ENCODE measurements at places on chromosomes 3 and 15. TPM values are rescaled to one million over a fixed set of nuclear protein-coding genes. Genes with fewer than 3 reads are reported as not detected.

DNA sequence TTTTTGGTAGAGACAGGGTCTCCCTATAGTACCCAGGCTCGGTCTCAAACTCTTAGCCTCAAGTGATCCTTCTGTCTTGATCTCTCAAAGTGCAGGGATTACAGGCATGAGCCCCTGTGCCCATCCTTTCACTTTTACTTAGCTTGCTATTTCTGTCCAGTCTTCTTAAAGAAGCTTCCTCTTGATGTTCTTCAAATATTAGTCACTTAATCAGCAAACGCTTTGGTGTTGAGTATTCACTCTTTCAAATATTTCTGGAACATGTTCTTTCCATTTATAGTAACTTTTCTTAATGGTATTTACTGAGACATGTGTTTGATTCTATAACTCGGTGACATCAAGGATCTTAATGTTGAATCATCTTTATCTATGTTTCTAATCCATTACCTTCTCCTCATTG lies 122.1 kb downstream of the CNTN6 start:
- no peak for DNase-seq

GRCh38 chr3:34090876-34091275 lies 292.4 kb downstream of the PDCD6IP start:
- DNase-seq, result no peak

GRCh38 chr3:139654637-139655365 lies 23.0 kb downstream of the NMNAT3 start:
- DNase-seq, result no peak

- no peak for DNase-seq
Observed at GRCh38 chr3:177731644-177732268, 534.5 kb upstream of the TBL1XR1 start.

GRCh38 chr3:152841131-152841530 lies 6.2 kb downstream of the P2RY1 start:
- DNase-seq, result no peak

DNA sequence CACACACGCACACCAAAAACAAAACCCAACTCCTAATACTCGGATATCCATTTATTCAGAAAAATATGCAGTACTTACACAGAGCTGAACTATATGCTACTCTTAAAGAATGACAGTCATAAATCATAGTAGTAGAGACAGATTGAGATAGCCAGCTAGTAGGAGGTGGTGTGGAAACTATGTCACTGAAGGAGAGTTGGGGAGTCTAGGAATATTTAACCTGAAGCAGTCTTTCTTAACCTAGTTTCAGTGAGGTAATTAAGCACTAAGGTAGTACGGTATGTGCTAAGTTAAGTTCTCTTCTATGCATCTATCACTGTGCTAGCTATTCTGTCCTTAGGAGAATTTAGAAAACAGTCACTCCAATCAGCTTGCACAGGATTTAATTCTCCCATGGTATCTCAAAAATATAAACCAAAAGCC lies 54.2 kb downstream of the ANKRD28 start:
- DNase-seq, result no peak

GRCh38 chr3:178320456-178321351 lies 215.5 kb upstream of the KCNMB2 start:
- DNase-seq, result peak; percentile 71

DNA sequence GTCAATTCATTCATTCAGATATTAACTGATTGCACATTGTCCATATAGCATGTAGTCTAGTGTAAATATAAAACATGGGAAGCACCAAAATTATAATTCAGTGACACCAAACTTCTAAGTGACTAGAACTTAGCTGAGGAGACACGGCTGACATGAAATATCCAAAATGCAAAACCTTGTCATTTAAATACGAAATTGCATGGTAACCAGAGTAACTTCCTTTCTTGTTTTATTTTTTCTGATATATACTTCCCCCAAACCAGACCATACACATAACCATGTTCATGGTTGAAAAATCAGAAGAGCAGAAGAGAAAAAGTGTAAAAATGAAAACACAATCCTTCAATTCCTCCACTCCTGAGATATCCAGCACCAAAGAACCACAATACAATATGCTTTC lies 38.0 kb downstream of the CBLB start:
- no peak for DNase-seq

DNA sequence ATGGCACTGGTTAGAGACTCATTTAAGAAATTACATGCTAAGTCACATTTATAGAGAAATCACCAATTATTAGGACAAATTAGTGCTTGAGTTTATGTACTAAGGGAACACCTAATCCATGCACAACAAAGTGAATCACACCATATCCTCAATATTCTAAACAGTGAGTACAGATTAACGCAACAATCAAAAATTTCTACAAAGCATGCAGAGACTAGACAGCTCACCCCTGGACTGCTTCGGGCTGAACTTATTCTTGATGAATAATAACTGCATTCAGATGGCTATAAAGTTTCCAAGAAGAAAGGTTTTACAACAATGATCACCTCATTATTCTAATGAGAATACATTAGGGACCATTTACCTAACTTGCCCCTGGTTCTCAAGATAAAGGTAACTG lies 66.5 kb downstream of the LRRFIP2 start:
- no peak for DNase-seq

The HGD gene
- not detected for total RNA-seq

GRCh38 chr3:16600780-16601536 lies 4.3 kb downstream of the DAZL start:
- peak; percentile 87 for DNase-seq

- no peak for DNase-seq
Observed at GRCh38 chr15:25773248-25773647, 89.9 kb downstream of the ATP10A start.

DNA sequence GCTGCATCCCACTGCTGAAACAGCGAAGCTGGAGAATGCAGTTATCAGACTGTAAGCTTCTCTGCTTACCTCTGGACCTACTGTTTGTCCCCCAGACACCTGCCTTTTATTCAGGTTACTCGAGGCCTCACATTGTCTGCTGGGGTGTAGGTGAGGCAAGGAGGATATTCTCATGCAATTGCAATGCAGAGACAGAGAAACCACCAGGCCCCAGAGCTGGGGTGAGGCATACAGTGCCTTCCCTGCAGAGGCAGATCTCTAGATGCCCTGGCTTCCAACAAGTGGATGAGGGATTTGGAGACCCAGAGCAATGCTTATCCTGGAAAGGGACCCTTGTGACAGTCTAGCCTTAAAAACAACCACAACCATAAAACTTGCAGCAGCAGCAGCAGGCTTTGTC lies 263.4 kb upstream of the ST8SIA2 start:
- no peak for DNase-seq

The DZIP3 gene
- 16.7 TPM for total RNA-seq

- no peak for DNase-seq
Observed at GRCh38 chr3:124557433-124558232, 172.6 kb upstream of the UMPS start.

The TNNC1 gene
- total RNA-seq, result 8,945 TPM

The AVEN gene
- total RNA-seq, result 25.8 TPM

DNA sequence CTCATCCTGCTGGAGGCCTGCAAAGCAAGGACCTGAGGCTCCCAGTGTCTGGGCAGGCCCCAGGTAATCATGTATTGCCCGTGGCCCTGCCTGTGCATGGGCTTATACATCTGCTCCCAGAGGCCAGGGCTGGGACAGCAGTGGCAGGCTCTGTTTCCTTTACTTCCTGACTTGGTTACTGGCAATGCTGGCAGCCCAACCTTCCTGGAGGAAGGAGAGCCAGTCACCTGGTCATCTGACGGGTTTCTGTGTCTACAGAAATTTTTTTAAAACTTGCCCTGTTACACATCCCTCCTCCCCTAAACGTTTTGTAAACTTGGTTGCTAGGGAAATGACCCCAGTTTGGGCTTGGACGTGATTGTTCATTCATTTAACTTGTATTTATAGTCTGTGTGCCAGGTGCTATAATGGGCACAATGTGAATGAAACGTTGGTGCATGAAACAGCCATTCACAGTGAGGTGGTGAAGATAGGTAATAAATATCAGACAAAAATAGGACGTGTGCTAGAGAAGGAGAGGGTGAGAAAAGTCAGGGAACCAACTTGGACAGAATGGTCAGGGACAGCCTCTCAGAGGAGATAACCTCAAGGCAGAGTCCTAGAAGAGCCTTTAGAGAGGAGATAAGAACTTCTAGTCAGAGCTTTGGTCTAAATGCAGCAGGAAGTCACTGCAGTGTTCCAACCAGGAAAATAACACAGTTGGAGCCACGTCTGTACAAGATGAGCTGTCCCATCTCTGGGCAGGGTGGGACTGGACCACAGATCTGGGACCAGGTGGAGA lies 14.1 kb downstream of the TEX264 start:
- DNase-seq, result no peak

- no peak for DNase-seq
Observed at GRCh38 chr3:166837535-166837934, 542.6 kb downstream of the ZBBX start.

The PYGO1 gene
- total RNA-seq, result 7.8 TPM

The TSPAN3 gene
- total RNA-seq, result 97.1 TPM

The SH3BP5 gene
- total RNA-seq, result 9.7 TPM

The GLDN gene
- 10.8 TPM for total RNA-seq

All from left ventricle myocardium superior (tissue), 1 donor.